ENCODE measurements at places on chromosomes 2 and 18. TPM values are rescaled to one million over a fixed set of nuclear protein-coding genes. Genes with fewer than 3 reads are reported as not detected.

- DNase-seq: no peak
These were observed 73.1 kb downstream of the BOD1L2 start for GRCh38 chr18:57219964-57220363.

CDK15 gene
- total RNA-seq: 0.35 TPM

METTL5 gene
- total RNA-seq: 69.8 TPM

RBFA gene
- 25.3 TPM for total RNA-seq

MAP4K4 gene
- total RNA-seq: 82.5 TPM

- DNase-seq: no peak
These were observed 87.5 kb downstream of the TCF4 start for GRCh38 chr18:55500316-55501086.

DNA sequence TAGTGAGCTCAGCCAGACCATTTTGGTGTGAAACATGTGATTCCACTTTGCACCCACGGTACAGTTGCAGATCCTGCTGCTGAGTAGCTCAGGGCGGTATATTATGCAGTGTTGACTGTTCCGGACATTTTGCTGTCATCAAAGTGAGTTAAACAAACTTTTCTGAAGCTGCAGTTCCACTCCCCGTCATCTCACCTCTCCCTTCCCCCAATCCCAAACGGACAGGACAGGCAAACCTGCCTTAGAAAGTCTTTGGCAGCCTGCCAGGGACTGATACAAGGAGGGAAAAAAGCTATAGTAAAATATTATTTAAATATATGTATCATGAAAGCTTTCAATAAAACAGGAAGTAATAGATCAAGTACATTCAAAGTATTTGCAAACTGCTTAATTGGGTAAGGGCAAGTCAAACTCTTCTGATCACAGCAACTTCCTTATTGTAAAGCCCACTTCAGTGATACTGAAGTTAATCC is 35.5 kb upstream of the SP5 start:
- DNase-seq: no peak

DNA sequence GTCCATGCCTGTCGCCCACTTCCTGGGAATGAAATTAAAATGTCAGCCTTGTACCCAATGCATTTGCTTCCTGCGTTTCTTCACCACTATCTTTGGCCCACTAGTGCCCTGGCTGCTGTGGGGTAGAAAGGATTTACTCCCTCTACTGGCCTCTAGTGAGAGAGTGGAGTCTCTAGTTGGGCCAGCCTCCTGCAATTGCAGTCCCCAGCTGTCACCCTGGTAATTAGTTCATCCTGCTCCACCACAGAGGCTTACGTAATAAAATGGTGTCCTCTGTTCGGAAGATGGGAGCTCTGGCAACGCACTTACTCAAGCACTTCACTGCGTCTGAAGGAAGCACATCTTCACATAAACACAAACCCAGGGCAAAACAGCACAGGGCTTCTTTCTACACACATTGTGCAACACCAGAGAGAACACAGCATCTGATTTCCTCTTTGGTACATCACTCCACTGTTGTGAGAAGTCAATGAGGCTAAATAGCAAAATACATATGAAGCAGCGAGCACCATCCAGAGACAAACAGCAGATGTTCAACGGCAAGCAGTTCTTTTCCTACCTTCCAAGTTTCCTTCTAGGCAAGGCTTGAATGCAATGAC is 274.6 kb downstream of the LRATD1 start:
- no peak for DNase-seq

- DNase-seq: no peak
These were observed 88.2 kb downstream of the SCG2 start for GRCh38 chr2:223513771-223514455.

HK2 gene
- 5.4 TPM for total RNA-seq

- no peak for DNase-seq
These were observed 2.1 kb downstream of the GBX2 start for GRCh38 chr2:236165842-236166795.

SFTPB gene
- total RNA-seq: 0.19 TPM
